HFFc6 (cell line): ENCODE measurements at places on chromosomes 2 and 18. TPM values are rescaled to one million over a fixed set of nuclear protein-coding genes. Genes with fewer than 3 reads are reported as not detected.

HOXD9 gene
- 1.9 to 2.6 TPM (median 2.5 TPM) in 3 replicates for total RNA-seq

MARCO gene
- total RNA-seq = not detected in 3 replicates

DUSP28 gene
- total RNA-seq = 3.5 to 6.6 TPM (median 3.6 TPM) in 3 replicates

VIT gene
- total RNA-seq = 3.7 to 11.1 TPM (median 7.5 TPM) in 3 replicates

PDCD1 gene
- not detected in 3 replicates for total RNA-seq

IL36B gene
- total RNA-seq = not detected in 2 replicates

HOXD8 gene
- total RNA-seq = 3.6 to 5.6 TPM (median 4.5 TPM) in 3 replicates

PLEKHH2 gene
- 0.33 to 0.96 TPM (median 0.64 TPM) in 3 replicates for total RNA-seq

DNA sequence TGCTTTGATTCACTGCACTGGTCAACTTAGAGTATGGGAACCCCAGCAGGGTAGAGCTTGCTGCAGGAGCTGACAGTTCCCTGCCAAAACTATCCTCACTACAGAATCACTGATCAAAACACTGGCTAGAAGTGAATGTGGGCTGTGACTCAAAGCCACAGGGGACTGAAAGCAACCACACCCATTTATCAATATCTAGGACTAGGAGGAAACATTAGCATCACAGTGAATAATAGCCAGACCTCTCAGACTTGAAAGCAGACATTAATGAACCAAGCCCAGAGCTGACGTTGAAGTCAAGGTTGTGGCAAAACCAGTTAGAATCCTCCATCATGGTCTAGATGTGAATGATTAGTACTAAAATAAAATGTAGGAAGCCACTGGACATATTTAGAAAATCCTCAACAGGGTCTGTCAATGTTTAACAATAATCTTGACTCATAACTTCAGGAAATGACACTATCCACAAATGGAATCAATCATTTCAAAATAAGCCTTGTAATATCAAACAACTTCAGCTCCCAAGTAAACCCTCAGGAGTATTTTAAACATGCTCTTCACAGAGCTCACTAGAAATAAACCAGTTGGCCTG lies 131.4 kb downstream of the CDH20 start:
- H3K4me1 ChIP-seq = no peaks in the 10 kb centered on the region
- no peak overlapping the region for H3K27ac ChIP-seq
- H3K27me3 ChIP-seq = peaks cover 5% of the 10 kb centered on the region
- no peaks in the 10 kb centered on the region for H3K36me3 ChIP-seq
- no peak for DNase-seq

DNA sequence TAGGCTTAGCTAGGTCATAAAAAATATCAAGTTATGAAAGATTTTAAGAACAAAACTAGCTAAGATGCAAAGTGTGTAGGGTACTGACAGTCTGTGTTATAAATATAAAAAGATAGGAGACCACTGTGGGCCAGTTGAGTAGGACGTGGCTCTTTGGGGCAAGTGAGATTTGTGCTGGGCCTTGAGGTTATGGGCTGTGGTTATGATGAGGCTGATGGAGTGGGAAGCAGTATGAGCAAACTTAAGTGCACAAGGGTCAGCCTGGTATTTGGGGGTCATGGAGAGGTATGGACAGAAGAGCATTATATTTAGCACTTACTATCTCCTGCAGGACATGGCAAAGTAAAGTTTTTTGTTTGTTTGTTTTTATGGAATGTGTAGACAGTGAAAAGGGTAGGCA lies 70.1 kb downstream of the SETBP1 start:
- no peak overlapping the region for H3K27ac ChIP-seq
- H3K4me3 ChIP-seq = no peak overlapping the region
- DNase-seq = no peak
- H3K36me3 ChIP-seq = no peaks in the 10 kb centered on the region
- H3K4me1 ChIP-seq = no peaks in the 10 kb centered on the region

- no peak overlapping the region for H3K27ac ChIP-seq
- no peak overlapping the region for H3K4me3 ChIP-seq
- H3K36me3 ChIP-seq = no peaks in the 10 kb centered on the region
- H3K4me1 ChIP-seq = no peaks in the 10 kb centered on the region
- no peak for DNase-seq
Measured at GRCh38 chr2:47651296-47651695, 131.6 kb upstream of the MSH6 start.

- peak overlapping the region; percentile 100 for H3K27ac ChIP-seq
- H3K27me3 ChIP-seq = no peaks in the 10 kb centered on the region
- H3K36me3 ChIP-seq = peaks cover 3% of the 10 kb centered on the region; the same call in 1 of the 2 replicates
Measured at GRCh38 chr2:118667348-118667747, 180.1 kb downstream of the EN1 start.

DNA sequence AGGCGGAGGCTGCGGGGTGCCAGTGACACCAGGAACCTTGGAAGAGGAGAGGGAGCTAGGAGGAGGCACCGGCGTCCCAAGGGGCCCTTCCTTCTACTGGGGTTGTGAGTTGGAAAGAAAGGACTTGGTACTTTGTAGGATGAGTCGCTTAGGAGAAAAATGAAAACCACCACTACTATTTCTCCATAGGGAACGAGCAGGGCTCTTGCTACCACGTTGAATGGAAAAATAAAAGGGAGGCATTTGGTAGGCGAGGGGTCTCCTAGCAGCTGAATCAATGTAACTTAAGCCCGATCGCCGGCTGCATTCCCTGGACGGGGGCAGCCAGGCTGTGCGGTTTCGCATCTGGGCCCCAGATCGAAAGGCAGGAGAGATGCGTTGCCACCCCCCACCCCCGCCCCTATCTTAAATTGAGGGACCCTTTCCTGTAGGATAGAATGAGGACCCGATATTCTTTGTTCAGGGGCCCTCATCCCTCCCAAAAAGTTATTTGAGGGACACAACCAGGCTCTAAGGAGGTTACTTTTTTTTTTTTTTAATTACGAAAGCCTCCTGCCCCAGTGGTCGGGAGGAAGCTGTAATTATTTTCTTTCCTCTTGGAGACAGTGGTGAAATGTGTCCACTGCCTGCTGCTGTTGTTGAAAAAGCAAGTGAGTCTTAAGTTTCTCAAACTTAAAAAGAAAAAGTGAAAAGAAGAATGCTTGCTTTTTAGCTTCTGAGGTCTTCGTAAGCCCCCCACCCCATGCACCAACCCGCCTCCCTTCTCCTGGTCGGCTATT lies 1.3 kb downstream of the IGFBP2 start:
- no peak overlapping the region for H3K27ac ChIP-seq
- no peak for DNase-seq
- H3K4me3 ChIP-seq = peak overlapping the region; percentile 40; the same call in 1 of the 2 replicates
- peaks cover 42% of the 10 kb centered on the region for H3K4me1 ChIP-seq
- peaks cover 58% of the 10 kb centered on the region for H3K27me3 ChIP-seq

DNA sequence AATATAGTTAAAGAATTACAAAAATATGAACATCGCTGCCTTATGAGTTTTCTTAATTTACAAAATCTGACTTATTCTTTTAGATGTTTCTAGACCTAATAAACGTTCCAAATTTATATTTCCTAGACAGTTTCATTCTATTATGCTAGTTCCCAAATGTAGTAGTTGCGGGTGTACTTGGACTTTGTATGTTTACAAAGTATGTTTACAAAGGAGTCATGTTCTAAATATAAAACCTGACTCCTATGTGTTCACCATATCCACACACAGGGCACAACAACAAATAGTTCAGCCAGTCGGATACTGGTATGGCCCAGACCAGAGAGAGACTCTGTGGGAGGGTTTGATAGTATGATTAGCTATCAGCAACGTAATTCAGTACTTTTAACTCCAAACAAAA lies 230.7 kb downstream of the KCNH7 start:
- no peaks in the 10 kb centered on the region; the same call in 1 of the 2 replicates for H3K36me3 ChIP-seq
- H3K27me3 ChIP-seq = no peaks in the 10 kb centered on the region
- H3K4me3 ChIP-seq = no peak overlapping the region
- DNase-seq = no peak

DNA sequence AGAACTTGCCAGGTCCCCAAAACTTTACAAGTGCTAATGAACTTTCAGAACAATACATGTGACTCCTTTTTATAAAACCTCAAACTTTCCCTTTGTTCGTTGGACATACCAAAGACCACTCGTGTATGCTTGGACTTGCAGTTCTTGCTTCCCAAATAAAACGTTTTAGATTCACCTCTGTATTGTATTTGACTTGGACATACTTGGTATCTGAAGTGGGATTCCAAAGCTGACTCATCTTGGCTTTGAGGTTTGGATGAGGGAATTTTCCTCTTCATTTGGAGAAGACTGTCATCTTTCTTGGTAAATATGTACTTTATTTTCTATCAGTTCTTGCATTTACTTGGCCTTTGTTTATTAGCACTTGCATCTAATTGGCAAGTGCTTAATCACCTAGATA lies 8.0 kb upstream of the CYB5A start:
- H3K27ac ChIP-seq = no peak overlapping the region
- H3K4me1 ChIP-seq = peaks cover 26% of the 10 kb centered on the region
- H3K27me3 ChIP-seq = peaks cover 2% of the 10 kb centered on the region; the same call in 1 of the 2 replicates

- peak overlapping the region; percentile 64 for H3K27ac ChIP-seq
- H3K36me3 ChIP-seq = peaks cover 19% of the 10 kb centered on the region
- peaks cover 41% of the 10 kb centered on the region for H3K4me1 ChIP-seq
Measured at GRCh38 chr2:231181860-231182512, 16.4 kb upstream of the ARMC9 start.

DNA sequence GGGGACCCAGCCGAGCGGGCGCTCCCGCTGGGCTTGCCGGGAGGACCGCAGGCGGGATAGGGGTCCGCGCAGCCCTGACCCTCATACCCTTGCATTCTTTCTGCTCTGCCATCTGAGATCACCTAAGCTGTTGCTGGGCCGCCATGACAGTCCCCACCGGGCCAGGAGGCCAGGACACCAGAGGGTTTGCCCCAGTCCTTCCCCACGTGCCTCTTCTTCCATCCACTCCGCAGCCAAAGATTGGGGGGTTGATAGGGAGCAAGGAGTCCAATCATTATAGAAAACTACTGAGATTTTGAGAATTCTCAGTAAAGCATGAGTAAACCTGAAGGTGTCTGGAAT lies 453 bp upstream of the GRB14 start:
- peak overlapping the region; percentile 79 for H3K4me3 ChIP-seq
- no peak overlapping the region for H3K27ac ChIP-seq
- DNase-seq = no peak
- H3K4me1 ChIP-seq = peaks cover 40% of the 10 kb centered on the region
- no peaks in the 10 kb centered on the region for H3K36me3 ChIP-seq

DNA sequence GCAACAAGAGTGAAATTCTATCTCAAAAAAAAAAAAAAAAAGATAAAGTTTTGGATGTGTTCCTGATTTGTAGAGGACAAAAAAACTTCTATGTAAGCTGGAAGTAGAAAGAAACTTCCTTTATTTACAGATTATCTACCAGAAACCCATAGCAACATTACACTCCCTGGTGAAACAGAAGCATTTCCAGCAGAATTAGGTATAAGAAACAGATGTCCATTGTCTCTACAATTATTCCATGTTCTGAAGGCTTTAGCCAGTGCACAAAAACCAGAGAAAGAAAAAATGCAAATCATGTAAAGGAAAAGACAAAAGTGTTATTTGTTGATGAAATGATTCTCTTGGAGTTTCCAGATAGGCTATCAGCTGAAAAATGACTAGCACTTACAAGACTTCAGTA lies 4.9 kb downstream of the TUBB6 start:
- peak overlapping the region; percentile 56 for H3K4me3 ChIP-seq
- no peak for DNase-seq
- H3K4me1 ChIP-seq = peaks cover 77% of the 10 kb centered on the region
- H3K36me3 ChIP-seq = peaks cover 73% of the 10 kb centered on the region

DNA sequence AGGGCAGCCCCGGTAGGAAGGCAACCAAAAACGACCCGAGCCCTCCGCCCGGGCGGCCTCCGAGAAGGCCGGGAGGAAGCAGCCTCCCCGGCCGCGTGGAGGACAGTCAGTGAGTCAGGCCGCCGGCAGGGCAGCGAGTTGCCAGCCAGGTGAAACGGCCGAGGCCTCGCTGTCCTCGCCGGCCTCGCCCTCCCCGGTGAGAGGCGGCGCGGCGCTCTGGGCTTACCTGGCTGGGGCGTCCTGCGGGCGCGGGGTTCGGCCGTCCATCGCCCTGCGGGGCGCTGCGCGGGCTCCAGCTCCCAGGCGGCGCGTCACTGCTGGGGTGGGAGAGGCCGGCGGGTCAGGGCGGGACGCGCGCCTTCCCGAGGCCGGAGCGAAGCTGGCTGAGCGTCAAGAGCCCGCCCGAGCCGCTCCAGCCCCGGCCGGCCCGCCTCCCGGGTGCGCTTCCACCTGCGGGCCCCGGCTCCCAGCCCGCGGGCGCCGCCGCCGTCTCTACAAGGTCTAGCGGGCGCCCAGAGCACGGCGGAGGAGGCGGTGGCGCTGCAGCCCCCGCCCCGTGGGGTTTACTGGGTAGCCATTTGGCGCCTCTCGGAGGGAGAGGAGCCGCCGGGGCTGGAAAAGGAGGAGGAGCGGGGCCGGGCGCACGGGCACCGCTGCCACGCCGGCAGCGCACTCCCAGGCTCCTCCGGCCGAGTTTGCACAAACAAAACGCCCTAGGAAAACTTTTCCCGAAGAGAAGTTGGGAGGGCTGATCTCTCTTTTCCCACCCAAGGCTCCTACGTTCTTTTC lies 499 bp downstream of the COBLL1 start:
- peaks cover 48% of the 10 kb centered on the region for H3K4me1 ChIP-seq
- H3K36me3 ChIP-seq = no peaks in the 10 kb centered on the region
- H3K27me3 ChIP-seq = no peaks in the 10 kb centered on the region
- peak overlapping the region; percentile 78 for H3K27ac ChIP-seq

DNA sequence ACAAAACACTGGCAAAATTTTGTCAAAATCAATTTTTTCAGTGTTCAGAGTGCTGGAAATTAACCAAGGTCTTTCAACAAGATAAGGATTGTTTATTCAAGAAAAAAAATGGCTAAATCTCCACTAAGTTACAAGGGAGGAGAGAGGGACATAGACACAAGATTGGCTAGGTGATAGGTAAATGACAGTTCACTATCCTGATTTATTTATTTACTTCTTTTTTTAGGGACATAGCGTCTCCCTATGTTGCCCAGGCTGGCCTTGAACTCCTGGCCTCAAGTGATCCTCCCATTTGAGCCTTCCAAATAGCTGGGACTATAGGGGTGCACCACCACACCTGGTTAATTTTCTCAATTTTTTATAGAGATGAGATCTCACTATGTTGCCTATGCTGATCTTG lies 3.7 kb upstream of the WDR33 start:
- H3K4me3 ChIP-seq = no peak overlapping the region
- no peak overlapping the region for H3K27ac ChIP-seq
- no peak for DNase-seq
- H3K27me3 ChIP-seq = peaks cover 27% of the 10 kb centered on the region

DNA sequence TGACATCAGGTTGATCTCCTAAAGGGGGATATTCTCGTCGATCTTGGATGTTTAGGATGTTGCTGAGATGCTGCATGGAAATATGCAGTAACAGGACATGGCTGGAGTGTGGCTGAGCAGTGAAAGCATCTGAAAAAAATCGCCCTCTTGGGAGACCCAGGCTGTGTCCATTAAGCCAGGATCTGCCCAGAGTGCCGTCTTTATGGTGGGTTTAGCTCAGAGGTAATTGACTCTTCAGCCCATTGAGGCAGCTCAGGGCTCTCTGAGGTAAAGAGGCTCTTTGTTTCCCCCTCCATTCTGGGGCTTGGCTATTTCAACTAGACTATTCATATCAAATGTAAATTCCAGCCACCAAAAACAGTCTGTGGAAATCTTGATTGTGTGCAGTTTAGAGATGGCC lies 26.5 kb downstream of the OSBPL6 start:
- peaks cover 8% of the 10 kb centered on the region; the same call in 1 of the 2 replicates for H3K36me3 ChIP-seq
- peaks cover 21% of the 10 kb centered on the region for H3K4me1 ChIP-seq
- H3K27me3 ChIP-seq = no peaks in the 10 kb centered on the region
- no peak overlapping the region for H3K4me3 ChIP-seq

GRCh38 chr18:80147037-80147417 lies 38.0 kb downstream of the ADNP2 start:
- H3K4me3 ChIP-seq = peak overlapping the region; percentile 95
- no peak for DNase-seq
- H3K27me3 ChIP-seq = no peaks in the 10 kb centered on the region; the same call in 1 of the 2 replicates
- peaks cover 13% of the 10 kb centered on the region for H3K36me3 ChIP-seq
- H3K27ac ChIP-seq = peak overlapping the region; percentile 83

- peaks cover 42% of the 10 kb centered on the region for H3K4me1 ChIP-seq
- H3K36me3 ChIP-seq = no peaks in the 10 kb centered on the region
- peaks cover 2% of the 10 kb centered on the region; the same call in 1 of the 2 replicates for H3K27me3 ChIP-seq
- no peak overlapping the region for H3K27ac ChIP-seq
- no peak for DNase-seq
- no peak overlapping the region for H3K4me3 ChIP-seq
Measured at GRCh38 chr2:85719609-85720240, 25.6 kb downstream of the GNLY start.
